WERI-Rb-1 (cell line): ENCODE measurements at places on chromosomes 11 and 22.

- peak; percentile 88 for DNase-seq
Measured at GRCh38 chr11:46352063-46352841, 5.0 kb downstream of the DGKZ start.

- no peak for DNase-seq
Measured at GRCh38 chr11:60891103-60891741, 15.2 kb downstream of the PRPF19 start.

DNA sequence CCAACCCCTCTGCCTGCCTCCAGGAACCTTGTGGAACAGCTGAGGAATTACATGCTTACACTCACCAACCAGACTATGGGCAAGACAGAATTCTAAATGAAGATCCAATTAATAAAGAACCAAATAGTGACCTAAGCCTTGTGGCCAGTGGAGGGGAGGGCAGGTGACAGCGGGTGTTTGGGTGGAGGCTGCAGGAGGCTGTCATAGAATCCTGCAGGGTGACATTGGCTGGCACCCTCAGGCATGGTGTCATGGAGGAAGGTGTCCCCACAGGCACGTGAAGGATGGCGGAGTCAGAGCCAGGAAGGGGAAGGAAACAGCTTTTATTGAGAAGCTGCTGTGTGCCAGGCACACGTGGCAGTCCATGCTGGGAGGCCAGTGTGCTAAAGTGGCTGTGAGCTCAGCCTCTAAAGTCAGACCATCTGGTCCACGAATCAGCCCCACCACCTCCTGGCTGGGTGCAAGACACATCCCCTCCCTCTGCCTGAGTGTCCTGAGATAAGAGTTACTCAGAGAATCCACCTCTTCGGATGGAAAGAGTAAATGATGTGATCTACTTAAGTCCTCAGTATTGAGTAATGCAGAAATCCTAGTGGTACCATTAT, 8.7 kb downstream of the MYO18B start:
- DNase-seq: peak; percentile 51

GRCh38 chr11:61985869-61986268, 18.4 kb upstream of the FTH1 start:
- no peak for DNase-seq

GRCh38 chr11:14095882-14096281, 133.4 kb downstream of the SPON1 start:
- no peak for DNase-seq

GRCh38 chr22:38748487-38749136, 7.2 kb downstream of the SUN2 start:
- DNase-seq: no peak

- DNase-seq: no peak
Measured at GRCh38 chr11:14270690-14271542, 88.1 kb downstream of the RRAS2 start.

DNA sequence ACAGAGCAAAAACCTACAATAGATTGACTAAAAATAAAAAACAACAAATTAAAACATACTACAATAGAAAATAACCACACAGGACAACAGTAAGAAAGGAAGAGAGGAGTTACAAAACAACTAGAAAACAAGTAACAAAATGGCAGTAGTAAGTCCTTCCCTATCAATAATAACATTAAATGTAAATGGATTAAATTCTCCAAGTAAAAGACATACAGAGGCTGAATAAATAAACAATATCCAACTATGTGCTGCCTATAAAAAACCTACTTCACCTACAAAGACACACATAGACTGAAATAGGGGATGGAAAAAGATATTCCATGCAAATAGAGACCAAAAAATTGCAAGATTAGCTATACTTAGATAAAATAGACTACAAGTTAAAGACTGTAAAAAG, 57.0 kb upstream of the RASSF10 start:
- no peak for DNase-seq

GRCh38 chr22:48950151-48950915, 877.3 kb downstream of the BRD1 start:
- no peak for DNase-seq

DNA sequence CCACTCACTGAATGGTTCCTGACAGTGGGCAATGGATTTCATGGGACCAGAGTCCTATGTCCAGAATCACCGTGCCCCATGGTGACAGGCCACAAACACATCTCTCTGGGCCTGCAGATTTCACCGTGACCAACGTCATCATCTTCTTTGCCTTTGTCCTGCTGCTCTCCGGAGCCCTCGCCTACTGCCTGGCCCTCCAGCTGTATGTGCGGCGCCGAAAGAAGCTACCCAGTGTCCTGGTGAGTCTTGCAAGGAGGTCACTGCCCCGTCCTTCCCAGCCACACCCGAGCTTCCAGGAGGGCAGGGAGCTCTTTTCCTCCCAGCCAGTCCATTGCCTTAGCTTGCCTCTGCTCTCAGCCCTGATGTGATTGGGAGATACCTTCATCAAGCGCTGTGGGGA, 9.3 kb downstream of the IL10RA start:
- no peak for DNase-seq

DNA sequence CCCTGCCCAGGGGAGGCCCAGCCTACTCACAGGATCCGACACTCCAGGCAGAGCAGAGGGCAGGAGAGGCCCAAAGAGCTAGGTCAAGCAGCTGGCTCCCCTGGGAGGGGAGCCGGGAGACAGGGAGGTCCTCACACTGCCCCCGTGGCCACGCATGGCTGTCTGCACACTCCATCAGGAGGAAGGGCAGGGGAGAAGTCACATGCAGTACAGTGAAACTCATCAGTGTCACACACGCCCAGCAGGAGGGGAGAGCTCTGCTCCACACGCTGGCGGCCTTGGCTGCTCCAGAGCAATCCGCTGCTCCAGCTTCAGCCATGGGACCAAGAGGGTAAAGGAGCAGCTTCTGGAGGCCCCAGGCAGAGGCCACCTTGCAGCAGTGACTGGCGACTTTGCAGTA, 14.3 kb downstream of the TCIRG1 start:
- DNase-seq: no peak

DNA sequence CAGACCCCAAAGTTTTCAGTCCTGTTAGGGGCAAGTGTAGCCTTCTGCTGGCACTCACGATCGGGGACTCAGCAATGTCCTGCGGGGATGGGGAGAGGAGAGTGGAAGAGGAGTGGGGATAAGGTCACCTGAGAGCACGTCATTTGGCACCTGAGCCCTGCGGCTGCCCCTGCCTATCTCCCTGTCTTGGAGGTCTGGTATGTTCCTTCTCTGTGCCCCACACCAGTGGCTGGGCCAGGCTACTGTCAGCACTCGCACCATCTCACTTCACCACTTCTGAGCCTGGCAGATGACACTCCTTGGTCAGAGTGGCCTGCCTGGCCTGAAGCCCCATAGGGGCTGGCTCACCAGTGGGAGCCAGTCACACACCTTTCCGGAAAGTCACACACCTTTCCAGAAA, 20.1 kb upstream of the CHADL start:
- no peak for DNase-seq

- no peak for DNase-seq
Measured at GRCh38 chr11:12922418-12922817, 86.7 kb upstream of the RASSF10 start.

- no peak for DNase-seq
Measured at GRCh38 chr11:122189229-122189628, 73.2 kb upstream of the BLID start.
